Natural killer cell (primary cell): ENCODE measurements at places on chromosomes 1 and 21. TPM values are rescaled to one million over a fixed set of nuclear protein-coding genes. Genes with fewer than 3 reads are reported as not detected.

DNA sequence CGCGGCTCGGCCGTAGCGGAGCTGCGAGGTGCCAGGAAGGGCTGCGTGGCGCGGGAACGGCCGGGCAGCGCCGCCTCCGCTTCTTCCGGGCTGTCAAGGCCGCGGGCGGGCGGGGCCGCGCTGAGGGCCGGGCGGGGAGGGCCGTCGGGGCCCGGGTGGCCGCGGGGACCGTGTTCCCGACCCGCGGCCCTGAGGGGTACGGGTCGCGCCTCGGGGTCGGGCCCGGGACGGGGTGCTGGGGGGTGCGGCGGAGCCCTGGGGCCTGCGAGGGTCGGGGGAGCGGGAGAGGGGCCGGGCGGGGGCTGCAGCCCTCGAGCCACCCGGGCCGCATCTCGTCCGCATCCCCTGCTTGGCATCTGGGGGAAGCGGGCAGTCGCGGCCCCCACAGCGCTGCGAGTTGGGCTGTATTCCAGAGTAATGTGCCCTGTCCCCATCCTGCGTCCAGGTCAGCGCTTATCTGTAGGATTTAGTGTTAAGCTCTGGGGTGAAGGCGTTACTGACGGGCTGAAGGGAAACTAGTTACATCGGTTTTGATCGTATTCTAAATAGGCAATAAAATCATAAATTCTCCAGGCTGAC is 379 bp downstream of the RER1 start:
- no peak for DNase-seq
- peaks cover 34% of the 10 kb centered on the region for H3K4me1 ChIP-seq
- H3K27ac ChIP-seq: peak overlapping the region; percentile 52
- peak overlapping the region; percentile 50 for H3K4me3 ChIP-seq
- no peaks in the 10 kb centered on the region for H3K27me3 ChIP-seq
- H3K36me3 ChIP-seq: peaks cover 18% of the 10 kb centered on the region

DNA sequence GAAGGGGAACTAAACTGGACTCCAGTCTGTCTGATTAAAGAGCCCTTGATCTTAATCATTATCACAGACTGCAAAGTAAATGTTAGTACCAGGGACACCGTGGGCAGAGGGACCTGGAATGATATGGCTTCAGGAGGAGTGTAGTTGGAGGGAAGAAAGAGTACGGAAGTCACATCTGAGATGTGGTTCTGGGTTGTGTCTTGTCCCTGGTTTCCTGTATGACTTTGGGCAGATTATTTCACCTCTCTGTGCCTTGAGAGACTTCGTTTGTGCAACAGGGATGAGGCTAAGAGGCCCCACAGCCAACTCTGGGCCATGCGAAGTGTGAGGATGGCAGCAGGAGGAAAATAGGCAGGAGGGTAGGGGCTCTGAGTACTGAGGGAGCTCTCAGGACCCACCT is 76.1 kb upstream of the SLC2A1 start:
- no peaks in the 10 kb centered on the region for H3K27me3 ChIP-seq
- no peaks in the 10 kb centered on the region for H3K36me3 ChIP-seq
- H3K4me1 ChIP-seq: peaks cover 24% of the 10 kb centered on the region
- no peak overlapping the region for H3K4me3 ChIP-seq
- DNase-seq: no peak

DNA sequence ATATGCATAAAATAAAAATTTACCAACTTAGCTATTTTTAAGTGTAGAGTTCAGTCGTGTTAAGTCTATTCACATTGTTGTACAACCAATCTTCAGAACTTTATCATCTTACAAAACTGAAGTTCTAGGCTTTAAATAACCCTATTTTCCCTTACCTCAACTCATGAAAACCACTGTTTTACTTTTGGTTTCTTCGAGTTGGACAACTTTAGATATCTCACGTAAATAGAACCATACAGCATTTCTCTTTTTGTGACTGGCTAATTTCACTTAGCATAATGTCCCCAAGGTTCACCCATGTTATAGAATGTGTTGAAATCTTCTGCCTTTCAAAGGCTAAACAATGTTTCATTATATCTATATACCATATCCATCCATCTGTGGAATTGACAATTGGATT is 819.0 kb upstream of the ADGRL4 start:
- H3K4me1 ChIP-seq: no peaks in the 10 kb centered on the region
- no peak for DNase-seq
- no peak overlapping the region for H3K4me3 ChIP-seq
- no peaks in the 10 kb centered on the region for H3K36me3 ChIP-seq

DNA sequence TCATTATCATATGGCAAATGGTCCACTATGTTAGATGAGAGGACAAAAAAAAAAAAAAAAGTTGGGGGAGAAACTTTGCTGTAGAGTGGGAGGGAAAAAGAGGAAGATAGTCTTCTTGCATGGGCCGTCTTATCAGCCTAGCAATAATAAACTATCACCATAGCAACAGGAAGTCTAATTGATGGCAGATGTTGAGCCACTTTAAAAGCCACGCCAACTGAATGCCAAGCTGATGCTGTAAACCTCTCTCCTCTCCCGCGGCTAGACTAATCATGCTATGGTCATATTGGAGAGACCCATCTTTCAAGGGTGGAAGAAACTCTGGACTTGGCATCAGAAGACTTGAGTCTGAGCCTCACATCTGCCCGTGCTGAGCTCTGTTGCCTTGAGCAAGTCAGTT is 122.2 kb upstream of the HOOK1 start:
- H3K36me3 ChIP-seq: no peaks in the 10 kb centered on the region
- no peak overlapping the region for H3K27ac ChIP-seq
- H3K27me3 ChIP-seq: no peaks in the 10 kb centered on the region
- H3K4me1 ChIP-seq: peaks cover 5% of the 10 kb centered on the region
- DNase-seq: no peak

GRCh38 chr1:88357729-88358128 is 326.3 kb upstream of the PKN2 start:
- no peak for DNase-seq
- no peaks in the 10 kb centered on the region for H3K27me3 ChIP-seq
- H3K27ac ChIP-seq: no peak overlapping the region
- no peaks in the 10 kb centered on the region for H3K36me3 ChIP-seq

DNA sequence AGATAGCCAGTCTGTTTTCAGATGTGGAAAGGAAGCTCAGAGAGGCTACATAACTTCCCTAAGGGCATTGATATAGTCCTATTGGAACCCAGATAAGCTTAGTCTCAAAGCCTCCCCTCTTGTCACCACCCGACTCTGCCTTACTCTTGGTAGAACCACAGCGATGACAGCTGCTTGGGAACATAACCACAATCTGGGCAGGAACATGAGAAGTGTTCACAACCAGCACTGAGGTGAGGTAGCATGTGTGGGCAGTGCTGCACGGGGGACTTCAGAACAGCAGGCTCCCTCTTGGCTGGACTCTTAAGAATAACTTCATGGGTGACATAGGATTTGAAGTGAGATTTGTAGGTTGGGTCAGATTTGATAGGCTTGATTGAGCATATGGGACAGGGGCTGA is 9.3 kb upstream of the S100A10 start:
- H3K27me3 ChIP-seq: peaks cover 9% of the 10 kb centered on the region
- no peak overlapping the region for H3K4me3 ChIP-seq
- no peak for DNase-seq
- no peaks in the 10 kb centered on the region for H3K36me3 ChIP-seq
- no peak overlapping the region for H3K27ac ChIP-seq

GRCh38 chr1:194176212-194176611 is 989.8 kb upstream of the B3GALT2 start:
- H3K4me1 ChIP-seq: no peaks in the 10 kb centered on the region
- H3K27me3 ChIP-seq: no peaks in the 10 kb centered on the region
- no peaks in the 10 kb centered on the region for H3K36me3 ChIP-seq
- no peak for DNase-seq
- no peak overlapping the region for H3K27ac ChIP-seq
- H3K4me3 ChIP-seq: no peak overlapping the region

DNA sequence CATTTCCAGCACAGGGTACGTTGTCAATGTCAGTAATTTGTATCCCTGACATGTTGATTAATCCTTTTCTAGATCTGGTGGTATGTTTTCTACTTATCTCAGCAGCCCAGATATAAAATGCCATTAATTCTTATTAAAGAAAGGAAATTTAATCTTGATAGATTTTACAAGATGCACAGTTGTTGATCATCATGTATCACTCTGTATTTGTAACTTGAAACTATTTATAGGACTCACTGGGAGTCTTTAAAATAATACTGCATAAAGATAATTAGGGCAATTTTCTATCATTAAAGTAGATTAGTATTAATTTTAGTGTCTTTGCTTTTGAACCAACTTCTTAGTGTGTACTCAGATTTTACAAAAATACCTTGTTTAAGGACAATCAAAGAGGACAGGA is 84.9 kb downstream of the GREM2 start:
- no peak overlapping the region for H3K4me3 ChIP-seq
- DNase-seq: no peak
- no peak overlapping the region for H3K27ac ChIP-seq
- no peaks in the 10 kb centered on the region for H3K4me1 ChIP-seq

DNA sequence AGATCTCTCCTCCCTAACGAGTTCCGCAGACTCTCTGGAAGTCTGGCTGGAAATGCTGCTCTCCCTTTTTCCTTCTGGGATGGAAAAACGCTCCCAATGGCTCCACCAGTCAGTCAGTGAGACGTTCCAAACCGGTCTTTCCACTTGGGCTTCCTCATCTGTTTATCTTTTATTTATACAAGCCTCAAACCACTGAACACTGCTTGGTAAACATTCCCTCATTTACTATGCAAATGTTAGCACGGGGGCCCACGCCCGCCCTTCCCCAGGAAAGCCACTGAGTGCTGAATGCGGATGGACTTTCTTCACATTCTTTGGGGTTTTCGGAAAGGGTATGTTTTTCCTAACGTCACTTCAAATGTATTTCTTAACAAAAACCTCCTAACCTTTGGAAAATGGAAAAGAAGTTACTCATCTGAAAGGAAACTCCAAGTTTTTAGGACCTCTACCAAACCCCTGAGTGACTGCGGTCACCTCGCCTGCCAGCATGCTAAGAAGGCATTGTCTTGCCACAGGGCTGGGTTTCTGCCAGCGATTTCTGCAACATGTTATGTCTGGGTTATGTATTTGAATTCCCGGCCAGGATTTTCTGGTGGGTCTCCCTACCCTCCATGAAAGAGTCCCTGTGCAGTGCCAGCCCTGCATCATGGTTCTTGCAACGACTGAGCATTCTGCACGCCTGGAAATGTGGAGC is 14.0 kb upstream of the UMODL1 start:
- no peak overlapping the region for H3K27ac ChIP-seq
- peaks cover 20% of the 10 kb centered on the region for H3K4me1 ChIP-seq
- no peaks in the 10 kb centered on the region for H3K27me3 ChIP-seq
- no peaks in the 10 kb centered on the region for H3K36me3 ChIP-seq
- no peak overlapping the region for H3K4me3 ChIP-seq

DNA sequence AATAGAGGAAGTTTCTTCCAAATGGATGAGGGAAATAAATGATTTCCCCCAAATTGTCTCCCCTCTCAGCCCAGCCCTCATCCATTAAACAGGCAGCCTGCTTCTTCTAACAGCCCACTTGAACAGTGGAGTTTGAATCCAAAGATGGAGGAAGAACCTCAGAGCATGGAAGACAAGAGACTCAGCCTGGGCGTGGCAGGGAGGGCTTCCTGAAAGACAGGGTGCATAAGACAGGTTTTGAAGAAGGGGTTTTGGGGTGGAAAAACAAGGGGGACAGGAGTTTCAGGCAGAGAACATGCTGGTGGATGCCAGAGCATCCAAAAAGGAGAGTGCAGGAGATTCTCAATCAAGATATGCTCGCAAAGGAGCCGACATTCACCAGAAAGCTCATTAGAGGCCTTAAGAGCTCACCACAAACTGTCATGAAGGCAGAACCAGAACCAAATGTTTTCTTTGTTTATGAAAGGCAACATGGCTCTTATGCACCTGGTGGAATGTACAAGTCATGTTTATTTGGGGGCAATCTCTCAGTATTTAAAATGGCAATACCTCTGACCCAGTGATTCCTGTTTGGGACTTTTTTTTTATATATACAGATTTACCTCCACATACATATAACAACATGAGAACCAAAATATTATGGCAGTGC is 26.5 kb upstream of the TSPEAR start:
- H3K4me1 ChIP-seq: no peaks in the 10 kb centered on the region
- no peaks in the 10 kb centered on the region for H3K27me3 ChIP-seq
- no peak for DNase-seq
- no peak overlapping the region for H3K27ac ChIP-seq
- H3K36me3 ChIP-seq: no peaks in the 10 kb centered on the region
- H3K4me3 ChIP-seq: no peak overlapping the region

- no peak for DNase-seq
- H3K27me3 ChIP-seq: no peaks in the 10 kb centered on the region
- no peak overlapping the region for H3K27ac ChIP-seq
- no peaks in the 10 kb centered on the region for H3K4me1 ChIP-seq
- H3K4me3 ChIP-seq: no peak overlapping the region
- H3K36me3 ChIP-seq: no peaks in the 10 kb centered on the region
Observed at GRCh38 chr1:22551591-22551990, 11.7 kb upstream of the EPHA8 start.

- H3K4me3 ChIP-seq: no peak overlapping the region
- H3K4me1 ChIP-seq: no peaks in the 10 kb centered on the region
- DNase-seq: no peak
- no peak overlapping the region for H3K27ac ChIP-seq
Observed at GRCh38 chr1:94617134-94617805, 75.7 kb upstream of the F3 start.

DNA sequence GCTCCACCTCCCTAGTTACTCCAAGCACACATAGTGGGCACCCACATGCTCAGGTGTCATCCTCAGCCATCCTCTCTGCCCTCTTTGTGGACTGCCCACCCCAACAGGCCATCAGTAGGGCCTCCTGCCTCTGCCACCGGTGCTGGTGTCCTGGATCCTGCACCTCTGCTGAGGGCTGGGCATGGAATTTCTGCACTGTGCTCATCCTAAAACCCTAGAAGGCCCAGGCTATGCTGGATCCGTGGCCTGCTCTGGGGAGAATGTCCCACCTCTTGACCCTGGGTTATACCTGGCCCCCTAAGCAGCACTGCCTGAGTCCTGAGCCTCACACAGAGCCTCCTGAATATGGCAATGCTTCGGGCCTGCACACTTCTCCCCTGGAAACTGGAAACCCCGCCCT is 318.3 kb downstream of the MATN1 start:
- no peak overlapping the region for H3K4me3 ChIP-seq
- H3K36me3 ChIP-seq: no peaks in the 10 kb centered on the region
- no peaks in the 10 kb centered on the region for H3K4me1 ChIP-seq
- DNase-seq: no peak
- no peak overlapping the region for H3K27ac ChIP-seq

GRCh38 chr1:181308098-181308497 is 175.2 kb upstream of the CACNA1E start:
- no peak for DNase-seq
- H3K27me3 ChIP-seq: no peaks in the 10 kb centered on the region
- no peak overlapping the region for H3K27ac ChIP-seq
- no peaks in the 10 kb centered on the region for H3K36me3 ChIP-seq
- H3K4me1 ChIP-seq: no peaks in the 10 kb centered on the region

GRCh38 chr21:44710756-44711326 is 531 bp downstream of the TSPEAR start:
- no peak overlapping the region for H3K4me3 ChIP-seq
- no peaks in the 10 kb centered on the region for H3K36me3 ChIP-seq
- peak; percentile 38 for DNase-seq
- H3K27me3 ChIP-seq: peaks cover 76% of the 10 kb centered on the region

- H3K27me3 ChIP-seq: no peaks in the 10 kb centered on the region
- H3K4me3 ChIP-seq: no peak overlapping the region
- no peak for DNase-seq
- H3K36me3 ChIP-seq: no peaks in the 10 kb centered on the region
Observed at GRCh38 chr1:114075546-114076242, 78.0 kb downstream of the SYT6 start.

Gene ATP1A2
- not detected for total RNA-seq

Gene VCAM1
- total RNA-seq: 0.15 TPM

Gene TCHHL1
- not detected for total RNA-seq

Gene FLG2
- not detected for total RNA-seq

Gene TINAGL1
- not detected for total RNA-seq

Gene CCDC17
- 2.9 TPM for total RNA-seq

Gene EDARADD
- total RNA-seq: 5.4 TPM

Gene TTC22
- 26.5 TPM for total RNA-seq

Gene MAEL
- total RNA-seq: 0.19 TPM
